ENCODE measurements at places on chromosomes 4 and X. TPM values are rescaled to one million over a fixed set of nuclear protein-coding genes. Genes with fewer than 3 reads are reported as not detected.
A peak's percentile ranks its signal among the peaks of the same experiment; 100 is the strongest.

DNA sequence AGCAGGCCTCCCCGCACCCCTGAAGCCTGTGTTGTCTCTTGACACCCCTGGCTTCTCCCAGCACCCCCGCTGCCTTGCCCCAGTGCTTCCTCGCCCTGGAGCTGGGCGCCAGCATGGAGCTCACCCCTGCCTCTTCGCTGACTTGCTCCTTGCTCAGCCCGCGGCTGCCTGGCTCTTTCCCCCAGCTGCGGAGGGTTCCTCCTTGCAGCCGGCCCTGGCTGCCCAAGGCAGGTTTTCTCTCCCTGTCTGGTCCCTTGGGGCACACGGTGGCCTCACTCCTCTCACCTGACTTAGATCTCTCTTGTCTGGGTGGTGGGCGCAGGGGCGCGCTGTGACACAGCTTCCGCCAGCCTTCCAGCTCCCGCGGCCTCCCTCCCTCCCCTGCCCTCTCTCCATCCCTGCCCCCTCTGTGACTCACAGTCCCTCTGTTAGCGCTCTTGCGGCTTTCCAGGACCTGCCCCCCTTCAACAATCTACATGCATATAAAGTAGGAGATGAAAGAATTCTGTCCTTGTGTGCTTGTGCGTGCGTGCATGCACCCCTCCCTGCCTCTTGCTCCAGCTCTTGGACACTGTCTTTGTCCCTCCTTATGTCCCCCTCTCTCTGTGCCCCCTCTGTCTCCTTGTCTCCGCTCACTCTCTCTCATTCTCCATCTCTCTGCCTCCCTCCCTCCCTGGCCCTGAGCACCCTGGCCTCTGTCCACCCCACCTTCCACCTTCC lies 2.2 kb downstream of the PLXNB3 start:
- DNase-seq = peak; percentile 68
- no peaks in the 10 kb centered on the region for H3K4me1 ChIP-seq
- H3K27ac ChIP-seq = no peak overlapping the region
- no peaks in the 10 kb centered on the region for H3K27me3 ChIP-seq
- H3K4me3 ChIP-seq = no peak overlapping the region

DNA sequence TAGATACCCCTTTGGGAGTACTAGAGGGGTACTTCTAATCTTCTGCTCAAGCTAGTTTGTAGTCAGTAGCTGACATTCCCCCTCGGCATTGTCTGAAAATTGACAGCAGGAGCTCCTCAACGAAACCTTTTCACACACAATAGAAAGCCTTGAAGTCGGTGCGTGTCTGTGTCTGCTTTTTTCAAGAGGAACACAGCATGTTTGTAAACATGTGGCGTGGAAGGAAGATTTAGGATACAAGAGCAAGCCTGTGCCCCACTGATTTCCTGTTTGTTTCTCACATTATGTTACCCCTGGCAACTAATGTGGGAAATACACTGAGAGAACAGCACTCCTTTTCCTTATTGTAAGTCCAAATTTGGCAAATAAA lies 252.6 kb downstream of the ANKRD50 start:
- no peak for DNase-seq
- H3K36me3 ChIP-seq = no peaks in the 10 kb centered on the region
- H3K27ac ChIP-seq = no peak overlapping the region
- H3K4me1 ChIP-seq = no peaks in the 10 kb centered on the region
- H3K4me3 ChIP-seq = no peak overlapping the region
- no peaks in the 10 kb centered on the region for H3K27me3 ChIP-seq

GRCh38 chr4:24881508-24882196 lies 31.2 kb downstream of the CCDC149 start:
- DNase-seq = no peak
- H3K4me1 ChIP-seq = no peaks in the 10 kb centered on the region
- H3K4me3 ChIP-seq = no peak overlapping the region
- no peak overlapping the region for H3K27ac ChIP-seq
- H3K36me3 ChIP-seq = no peaks in the 10 kb centered on the region

DNA sequence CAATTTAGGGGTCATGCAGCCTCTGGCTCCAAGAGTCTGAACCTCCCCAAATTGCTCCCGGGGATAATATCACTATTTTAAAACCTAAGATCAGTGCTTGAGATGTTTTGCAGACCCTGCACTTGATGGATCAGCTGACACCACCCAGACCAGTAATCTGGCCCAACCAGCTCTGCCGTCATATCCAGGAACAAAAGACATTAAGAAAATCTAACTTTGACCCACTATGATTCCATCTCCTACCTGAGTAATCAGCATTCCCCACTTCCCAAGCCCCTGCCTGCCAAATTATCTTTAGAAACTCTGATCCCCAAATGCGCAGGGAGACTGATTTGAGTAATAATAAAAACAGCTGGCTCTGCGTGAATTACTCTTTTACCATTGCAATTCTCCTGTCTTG lies 34.4 kb upstream of the CCNG2 start:
- H3K4me3 ChIP-seq = no peak overlapping the region
- no peaks in the 10 kb centered on the region for H3K27me3 ChIP-seq
- DNase-seq = no peak
- no peaks in the 10 kb centered on the region for H3K4me1 ChIP-seq
- no peaks in the 10 kb centered on the region for H3K36me3 ChIP-seq
- H3K27ac ChIP-seq = no peak overlapping the region

DNA sequence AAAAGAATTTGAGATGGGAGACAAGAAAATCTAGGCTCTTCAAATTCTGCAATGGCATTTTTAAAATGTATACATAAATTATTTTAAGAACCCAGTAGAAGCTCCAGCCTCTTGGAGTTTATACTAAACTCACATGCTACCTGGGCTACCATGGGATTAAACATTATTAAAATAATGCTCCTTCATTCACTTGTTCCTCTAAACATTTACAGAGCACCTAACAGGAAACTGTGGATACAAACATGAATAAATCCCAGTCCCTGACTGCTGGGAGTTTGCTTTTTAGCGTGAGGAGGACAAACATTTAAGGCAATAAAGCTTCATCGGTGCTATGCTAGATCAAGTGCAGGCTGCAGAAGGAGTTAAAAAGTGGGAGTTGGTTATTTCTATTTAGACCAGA lies 5.4 kb upstream of the SPP1 start:
- no peaks in the 10 kb centered on the region for H3K27me3 ChIP-seq
- DNase-seq = no peak
- peak overlapping the region; percentile 62 for H3K27ac ChIP-seq
- H3K36me3 ChIP-seq = no peaks in the 10 kb centered on the region
- no peaks in the 10 kb centered on the region for H3K4me1 ChIP-seq

DNA sequence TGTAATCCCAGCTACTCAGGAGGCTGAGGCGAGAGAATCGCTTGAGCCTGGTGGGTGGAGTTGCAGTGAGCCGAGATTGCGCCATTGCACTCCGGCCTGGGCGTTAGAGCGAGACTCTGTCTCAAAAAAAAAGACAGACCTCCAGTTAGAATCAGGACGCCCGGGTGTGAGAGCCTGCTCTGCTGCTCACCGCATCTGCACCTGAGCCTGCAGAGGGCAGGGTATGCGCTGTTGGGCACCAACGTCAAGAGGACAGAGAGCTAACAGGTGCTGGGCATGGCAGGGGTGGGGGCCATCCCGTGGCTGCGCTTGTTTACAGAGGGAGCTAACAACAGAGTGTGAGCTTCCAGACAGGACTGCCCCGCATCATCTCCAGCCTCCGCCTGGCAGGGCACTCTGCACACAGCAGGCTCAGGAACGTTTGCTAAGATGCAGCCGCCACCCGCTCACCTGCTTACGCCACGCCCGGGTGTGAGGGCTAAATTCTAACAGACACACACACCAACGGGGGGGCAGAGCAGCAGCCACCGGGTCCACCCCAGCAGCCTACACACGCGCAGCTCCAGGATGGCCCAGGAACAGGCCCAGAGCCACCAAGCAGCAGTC lies 50.0 kb upstream of the CPLX1 start:
- no peak for DNase-seq
- peaks cover 11% of the 10 kb centered on the region for H3K36me3 ChIP-seq
- peaks cover 7% of the 10 kb centered on the region for H3K4me1 ChIP-seq
- H3K27ac ChIP-seq = no peak overlapping the region

Gene HDAC8
- 32.9 TPM for total RNA-seq

Gene NDST4
- total RNA-seq = not detected
